ENCODE measurements at places on chromosomes 11 and 22.

DNA sequence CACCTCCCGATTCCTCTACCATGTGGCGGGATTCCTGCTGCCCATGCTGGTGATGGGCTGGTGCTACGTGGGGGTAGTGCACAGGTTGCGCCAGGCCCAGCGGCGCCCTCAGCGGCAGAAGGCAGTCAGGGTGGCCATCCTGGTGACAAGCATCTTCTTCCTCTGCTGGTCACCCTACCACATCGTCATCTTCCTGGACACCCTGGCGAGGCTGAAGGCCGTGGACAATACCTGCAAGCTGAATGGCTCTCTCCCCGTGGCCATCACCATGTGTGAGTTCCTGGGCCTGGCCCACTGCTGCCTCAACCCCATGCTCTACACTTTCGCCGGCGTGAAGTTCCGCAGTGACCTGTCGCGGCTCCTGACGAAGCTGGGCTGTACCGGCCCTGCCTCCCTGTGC lies 10.5 kb downstream of the CXCR5 start:
- no peak for DNase-seq

DNA sequence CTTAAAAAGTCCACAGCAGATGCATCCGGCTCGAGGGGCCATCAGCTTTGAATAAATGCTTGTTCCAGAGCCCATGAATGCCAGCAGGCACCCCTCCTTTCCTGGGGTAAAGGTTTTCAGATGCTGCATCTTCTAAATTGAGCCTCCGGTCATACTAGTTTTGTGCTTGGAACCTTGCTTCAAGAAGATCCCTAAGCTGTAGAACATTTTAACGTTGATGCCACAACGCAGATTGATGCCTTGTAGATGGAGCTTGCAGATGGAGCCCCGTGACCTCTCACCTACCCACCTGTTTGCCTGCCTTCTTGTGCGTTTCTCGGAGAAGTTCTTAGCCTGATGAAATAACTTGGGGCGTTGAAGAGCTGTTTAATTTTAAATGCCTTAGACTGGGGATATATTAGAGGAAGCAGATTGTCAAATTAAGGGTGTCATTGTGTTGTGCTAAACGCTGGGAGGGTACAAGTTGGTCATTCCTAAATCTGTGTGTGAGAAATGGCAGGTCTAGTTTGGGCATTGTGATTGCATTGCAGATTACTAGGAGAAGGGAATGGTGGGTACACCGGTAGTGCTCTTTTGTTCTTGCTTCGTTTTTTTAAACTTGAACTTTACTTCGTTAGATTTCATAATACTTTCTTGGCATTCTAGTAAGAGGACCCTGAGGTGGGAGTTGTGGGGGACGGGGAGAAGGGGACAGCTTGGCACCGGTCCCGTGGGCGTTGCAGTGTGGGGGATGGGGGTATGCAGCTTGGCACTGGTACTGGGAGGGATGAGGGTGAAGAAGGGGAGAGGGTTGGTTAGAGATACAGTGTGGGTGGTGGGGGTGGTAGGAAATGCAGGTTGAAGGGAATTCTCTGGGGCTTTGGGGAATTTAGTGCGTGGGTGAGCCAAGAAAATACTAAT lies 1.9 kb downstream of the NEAT1 start:
- DNase-seq: no peak

- DNase-seq: peak; percentile 44
Measured at GRCh38 chr22:32407312-32407711, 4.7 kb downstream of the RTCB start.

DNA sequence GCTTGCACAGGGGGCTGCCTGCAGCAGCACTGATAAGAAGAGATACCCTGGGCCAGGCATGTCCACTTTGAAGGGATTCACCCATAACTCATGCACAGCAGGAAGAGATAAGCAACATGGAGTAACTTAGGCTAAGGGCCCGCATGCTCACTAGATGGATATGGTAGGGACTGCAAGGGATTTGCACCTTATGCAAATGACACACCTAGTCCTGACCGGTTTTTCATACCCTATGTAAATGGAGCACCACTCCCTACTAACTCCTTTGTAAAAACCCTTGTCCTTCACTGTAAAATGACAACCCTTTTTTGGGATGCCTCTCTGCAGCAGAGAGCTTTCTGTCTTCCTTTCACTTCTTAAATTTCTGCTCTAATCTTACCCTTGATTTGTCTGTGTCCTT lies 658.9 kb upstream of the CCDC179 start:
- DNase-seq: no peak

DNA sequence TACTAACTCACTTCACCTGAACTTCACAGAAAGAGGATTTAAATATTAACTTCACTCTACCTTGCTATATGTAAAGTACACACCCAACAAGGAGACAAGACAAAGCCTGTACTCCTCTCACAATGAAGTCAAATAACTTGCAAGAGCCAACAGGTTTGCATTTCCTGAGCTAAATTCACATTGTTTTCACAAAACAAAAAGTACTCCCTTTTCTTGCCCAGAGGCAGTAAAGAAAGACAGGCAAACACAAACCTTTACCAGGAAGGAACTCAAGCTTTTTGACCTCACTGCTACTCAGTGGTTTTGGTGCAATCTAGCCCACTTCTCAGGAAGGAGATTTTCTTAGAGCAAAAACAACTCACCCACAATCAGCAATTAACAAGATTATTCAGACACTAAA lies 15.7 kb downstream of the USP28 start:
- no peak for DNase-seq

DNA sequence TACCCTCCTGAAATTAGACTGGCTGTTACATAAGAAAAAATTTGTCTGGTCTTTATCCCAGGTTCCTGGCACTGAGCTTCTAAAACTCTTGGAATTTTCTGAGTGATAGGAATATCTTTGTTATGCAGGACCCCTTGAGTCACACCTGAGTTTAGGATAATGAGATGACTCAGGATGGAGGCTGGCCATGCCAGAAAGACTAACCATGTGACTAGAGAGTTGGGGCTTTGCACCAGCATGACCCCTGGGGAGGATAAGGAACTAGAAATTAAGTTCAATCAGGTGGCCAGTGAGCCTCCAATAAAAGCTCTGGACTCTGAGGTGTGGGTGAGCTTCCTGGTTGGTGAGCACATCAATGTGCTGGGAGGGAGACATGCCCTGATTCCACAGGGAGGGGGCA lies 88.1 kb downstream of the XRRA1 start:
- no peak for DNase-seq

DNA sequence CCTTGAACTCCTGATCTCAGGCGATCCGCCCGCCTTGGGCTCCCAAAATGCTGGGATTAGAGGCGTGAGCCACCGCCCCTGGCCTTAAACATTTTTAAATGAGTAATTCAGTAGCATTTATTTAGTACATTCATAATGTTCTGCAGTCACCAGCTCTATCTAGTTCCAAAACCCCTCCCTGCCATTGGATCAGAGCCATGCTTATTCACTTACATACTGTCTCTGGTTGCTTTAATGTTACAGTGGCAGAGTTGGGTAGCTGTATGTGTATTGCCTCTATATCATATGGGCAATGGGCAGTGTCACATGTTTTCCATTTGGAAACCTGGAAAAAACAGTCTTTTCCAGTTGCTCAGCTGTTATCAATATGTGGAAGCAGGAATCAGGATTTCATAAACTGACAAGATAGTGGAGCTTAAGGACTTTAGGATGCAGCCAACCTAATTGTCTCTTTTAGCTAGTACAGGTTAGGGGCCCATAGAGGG lies 10.5 kb downstream of the COA4 start:
- DNase-seq: no peak

GRCh38 chr11:933142-933851 lies 7.6 kb downstream of the AP2A2 start:
- no peak for DNase-seq

DNA sequence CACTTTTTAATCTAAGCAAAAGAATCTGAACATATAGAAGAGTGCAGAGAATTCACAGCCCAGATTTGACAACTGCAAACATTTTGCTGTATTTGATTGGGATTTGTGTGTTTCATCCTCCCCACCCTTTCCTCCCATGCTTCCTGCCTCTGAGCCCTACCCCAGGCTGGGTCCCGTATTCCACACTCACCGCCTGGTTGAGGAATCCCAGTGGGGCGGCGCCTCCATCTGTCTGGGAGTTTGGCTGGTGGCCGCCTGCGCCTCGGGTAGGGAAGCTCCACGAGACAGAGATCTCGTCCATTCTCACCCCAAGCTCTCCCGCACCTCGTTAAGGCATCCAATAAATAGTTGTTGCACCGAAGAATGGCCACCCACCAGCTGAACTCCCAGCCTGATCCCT lies 105.9 kb upstream of the SLC22A12 start:
- DNase-seq: no peak
